ENCODE measurements at places on chromosomes 5 and 9. TPM values are rescaled to one million over a fixed set of nuclear protein-coding genes. Genes with fewer than 3 reads are reported as not detected.

- no peak for DNase-seq
These were observed 125.7 kb downstream of the FBN2 start for GRCh38 chr5:128412145-128412930.

DNA sequence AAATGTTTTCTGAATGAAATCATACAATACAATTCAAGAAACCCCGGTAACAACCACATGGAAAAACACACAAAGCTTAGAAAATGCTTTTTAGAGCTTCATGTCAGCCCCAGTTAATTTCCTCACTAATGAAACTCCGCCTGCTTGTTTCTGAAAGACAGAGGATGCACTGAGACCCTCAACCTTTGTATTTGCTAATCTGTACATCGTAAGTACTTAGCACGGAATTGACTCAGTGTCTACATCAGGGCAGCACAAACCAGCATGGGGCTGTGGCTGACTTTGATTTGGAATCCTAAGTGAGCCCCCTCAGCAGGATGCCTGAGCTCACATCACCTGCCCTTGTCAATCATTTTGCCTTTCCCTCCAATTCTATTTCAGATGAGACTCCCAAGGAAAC lies 499.1 kb upstream of the MPDZ start:
- DNase-seq = no peak

- no peak for DNase-seq
These were observed 19.6 kb downstream of the ARHGEF37 start for GRCh38 chr5:149600932-149601331.

DNA sequence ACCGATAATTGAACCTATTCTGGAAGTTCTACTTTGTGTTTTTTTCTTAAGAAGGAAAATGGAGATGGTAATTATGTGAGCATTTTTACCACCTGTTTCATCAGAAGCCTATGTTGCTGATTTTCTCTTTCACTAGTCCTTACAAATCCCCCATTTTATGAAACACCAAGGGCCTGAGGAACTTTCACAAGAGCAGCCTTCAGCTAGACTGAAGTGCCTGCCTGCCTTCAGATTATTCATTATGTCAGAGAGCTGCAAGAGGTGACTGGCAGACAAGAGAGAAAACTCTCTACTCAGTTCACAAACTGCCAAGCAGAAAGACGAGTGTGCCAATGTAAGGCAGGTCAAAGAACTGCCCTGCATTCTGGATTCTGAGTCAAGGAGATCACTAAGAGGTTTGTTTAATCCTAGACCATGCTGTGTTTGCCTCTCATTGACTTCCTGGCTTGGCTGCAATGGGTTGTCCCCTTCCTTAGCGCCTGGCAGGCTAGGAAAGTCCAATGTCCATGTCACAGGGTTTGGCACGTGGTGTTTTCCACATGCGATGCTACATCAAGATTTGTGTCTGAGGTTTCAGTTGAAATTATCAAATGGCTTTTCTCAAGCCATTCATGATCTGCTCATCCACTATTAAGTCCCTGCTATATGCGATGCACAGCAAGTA lies 143.3 kb downstream of the CDC42SE2 start:
- no peak for DNase-seq

GRCh38 chr9:134502809-134503211 lies 138.8 kb upstream of the COL5A1 start:
- DNase-seq = no peak

DNA sequence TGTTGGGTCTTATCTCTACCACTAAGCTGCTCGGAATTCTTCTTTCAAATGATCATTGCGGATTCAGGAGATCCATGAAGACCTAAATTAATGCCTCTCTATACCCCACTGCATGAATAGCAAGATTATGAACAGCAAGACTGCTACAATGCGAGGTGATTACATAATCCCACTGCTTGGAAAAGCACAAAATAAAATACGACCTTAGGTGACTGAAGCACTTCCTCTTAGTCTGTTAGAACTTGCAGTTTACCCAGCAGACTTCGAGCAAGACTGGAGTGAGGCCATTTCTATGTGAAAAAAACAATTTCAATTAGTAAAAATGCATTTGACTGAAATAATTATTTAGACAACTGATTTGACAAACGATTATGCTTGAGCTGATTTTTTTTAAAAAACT lies 59.8 kb downstream of the SH3RF2 start:
- no peak for DNase-seq

GRCh38 chr9:81717061-81717746 lies 27.9 kb upstream of the TLE1 start:
- DNase-seq = no peak

DNA sequence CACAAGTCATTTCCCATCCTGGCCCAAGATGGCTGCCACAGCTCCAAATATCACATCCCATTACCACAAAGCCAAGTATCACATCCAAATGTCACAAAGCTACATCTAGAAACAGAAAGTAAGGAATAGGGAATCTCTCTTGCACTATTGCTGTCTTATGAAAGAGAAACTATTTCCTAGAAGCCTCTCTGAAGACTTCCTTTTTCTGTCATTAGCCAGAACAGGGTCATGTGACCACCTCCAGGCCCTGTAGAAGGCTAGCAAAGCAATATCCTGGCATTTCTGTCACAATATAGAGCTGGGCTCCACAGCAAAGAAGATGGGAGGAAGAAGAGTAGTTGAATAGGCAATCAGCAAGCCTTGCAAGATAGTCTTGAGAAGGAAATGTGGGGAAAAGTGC lies 99.2 kb downstream of the SH3TC2 start:
- no peak for DNase-seq

DNA sequence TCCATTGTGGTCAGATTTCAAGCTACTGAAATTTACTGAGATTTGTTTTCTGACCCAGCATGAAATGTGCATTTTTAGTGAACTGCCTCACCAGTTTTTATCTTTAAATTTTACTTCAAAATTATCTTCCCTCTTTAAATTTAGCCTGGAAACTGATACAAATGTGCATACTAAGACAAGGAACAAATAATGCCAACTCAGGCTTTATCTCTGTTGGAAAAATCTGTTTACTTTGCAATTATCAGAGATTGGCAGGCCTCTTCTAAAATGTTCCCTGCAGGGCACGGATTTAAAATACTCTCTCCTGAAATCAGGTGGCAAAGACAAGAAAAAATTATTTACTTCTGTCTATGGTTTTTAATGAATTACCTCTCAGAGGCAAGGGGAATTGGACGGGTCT lies 151.0 kb upstream of the PTCH1 start:
- no peak for DNase-seq

DMRT1 gene
- polyA plus RNA-seq = 0.08 TPM

C5orf58 gene
- not detected for polyA plus RNA-seq
